ENCODE measurements at places on chromosomes 6 and 20.

DNA sequence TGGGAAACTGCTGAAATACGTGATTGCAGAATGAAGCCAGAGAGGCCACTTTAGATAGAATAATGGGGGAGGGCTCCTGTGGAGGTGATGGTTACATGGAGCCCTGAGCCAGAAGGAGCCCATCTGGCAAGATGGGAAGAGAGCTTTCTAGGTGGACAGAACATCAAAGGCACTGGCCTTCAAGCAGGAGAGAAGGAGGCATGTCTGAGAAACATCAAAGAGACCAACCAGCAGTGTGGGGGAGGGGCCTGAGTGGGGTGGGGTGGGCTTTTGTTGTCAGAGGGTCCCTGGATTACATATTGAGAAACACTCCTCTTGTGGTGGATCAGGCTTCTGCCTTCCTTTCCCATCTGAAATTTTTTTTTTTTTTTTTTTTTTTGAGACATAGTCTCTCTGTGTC lies 1.9 kb upstream of the KCNG1 start:
- no peak for DNase-seq

GRCh38 chr20:841568-842546 lies 8.3 kb downstream of the FAM110A start:
- no peak for DNase-seq

DNA sequence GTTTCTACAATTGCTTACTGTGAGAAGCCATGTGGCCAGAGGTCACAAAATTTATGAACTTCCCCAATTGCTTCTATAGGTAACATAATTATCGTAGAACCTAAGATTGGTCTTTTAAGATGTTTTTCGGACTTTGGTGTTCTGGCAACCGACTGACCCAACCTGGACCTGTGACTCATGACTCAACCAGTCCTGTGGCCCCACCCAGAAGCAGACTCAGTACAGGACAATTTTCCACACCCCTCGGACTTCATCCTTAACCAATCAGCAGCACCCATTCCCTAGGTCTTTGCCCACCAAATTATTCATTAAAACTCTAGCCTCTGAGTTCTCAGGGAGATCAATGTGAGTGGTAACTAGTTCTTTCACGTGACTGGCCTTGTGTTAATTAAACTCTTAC lies 26.4 kb upstream of the AKAP12 start:
- DNase-seq = no peak

GRCh38 chr6:36852481-36853147 lies 13.4 kb upstream of the CPNE5 start:
- DNase-seq = no peak

- DNase-seq = no peak
Measured at GRCh38 chr20:37407019-37407566, 61.2 kb downstream of the SRC start.

DNA sequence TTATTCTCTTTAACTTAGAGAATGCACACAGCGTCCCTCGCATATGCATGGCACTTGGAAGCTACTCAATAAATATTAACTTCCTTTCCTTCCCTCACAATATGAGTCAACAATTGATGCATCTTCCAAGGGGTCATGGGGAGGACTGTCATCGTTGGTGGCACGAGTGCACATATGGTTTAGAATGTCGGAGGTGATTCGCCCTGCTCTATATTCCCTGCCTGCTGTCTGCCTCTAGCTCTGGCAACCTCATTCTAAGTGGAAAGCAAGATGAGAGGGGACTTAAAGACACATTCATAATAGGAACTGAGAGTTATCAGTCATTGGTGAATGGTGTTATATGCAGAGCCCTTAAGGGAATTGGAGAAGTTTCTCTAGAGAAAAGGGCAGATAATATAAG lies 44.6 kb downstream of the MAK start:
- no peak for DNase-seq

DNA sequence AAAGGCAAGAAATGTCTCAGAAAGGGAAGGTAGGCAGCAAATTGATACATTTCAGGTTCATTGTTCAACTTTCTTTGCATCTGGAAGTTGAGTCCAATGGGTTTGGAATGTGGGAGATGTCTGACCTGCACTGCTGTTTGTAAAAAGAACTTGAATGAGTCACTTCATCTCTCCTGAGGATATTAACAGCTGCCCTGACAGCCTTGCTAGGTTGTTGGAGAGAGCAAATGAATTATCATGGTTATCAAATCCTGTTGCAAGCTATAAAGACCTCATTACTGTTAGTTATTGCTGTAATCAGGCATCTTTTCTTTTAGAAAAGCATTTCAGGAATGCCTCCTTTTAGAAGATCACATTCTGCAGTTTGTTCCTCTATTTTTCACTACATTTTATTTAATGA lies 23.0 kb upstream of the FLRT3 start:
- DNase-seq = no peak

DNA sequence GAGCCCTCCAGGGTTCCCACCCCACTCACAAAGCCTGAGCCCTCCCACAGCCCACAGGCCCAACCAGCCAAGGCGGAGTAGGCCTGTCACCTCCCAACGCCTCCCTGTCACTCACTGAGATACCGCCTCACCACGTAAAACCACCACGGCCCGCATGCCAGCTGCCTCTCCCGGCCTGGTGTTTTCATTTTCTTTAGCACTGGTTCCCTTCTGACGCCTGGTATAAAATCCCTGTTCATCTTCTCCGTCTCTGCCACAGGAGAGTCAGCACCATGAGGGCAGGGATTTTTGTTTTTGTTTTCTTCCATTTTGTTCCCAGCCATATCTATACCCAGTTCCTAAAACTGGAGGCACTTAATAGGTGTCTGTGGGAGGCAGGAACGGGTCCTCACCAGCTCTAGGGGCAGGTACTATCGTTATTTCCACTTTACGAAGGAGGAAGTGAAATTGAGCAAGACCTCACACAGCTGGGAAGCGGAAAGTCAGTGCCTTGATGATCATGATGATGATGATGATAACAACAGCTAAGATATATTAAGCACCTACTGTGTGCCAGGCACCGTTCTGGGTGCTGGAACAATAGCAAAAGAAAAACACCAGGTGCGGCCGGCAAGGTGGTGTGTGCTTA lies 58.6 kb downstream of the SNAI1 start:
- DNase-seq = peak; percentile 37

DNA sequence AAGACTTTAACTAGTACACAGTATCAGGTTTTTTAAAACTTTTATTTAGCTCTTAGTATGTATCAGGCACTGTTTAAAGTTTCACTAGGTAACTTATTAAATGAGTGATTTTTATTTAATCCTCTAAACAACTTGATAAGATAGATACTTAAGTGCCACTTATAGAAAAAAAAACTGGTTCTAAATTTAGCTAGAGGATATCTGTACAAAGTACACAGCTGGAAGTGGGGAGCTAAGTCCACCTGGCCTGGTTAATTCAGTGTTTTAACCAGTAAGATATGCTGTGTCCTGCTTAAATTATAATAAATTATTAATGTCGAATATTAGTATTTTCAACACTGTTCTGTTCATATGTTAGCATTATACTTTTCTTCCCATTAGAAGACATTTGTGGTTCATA lies 37.5 kb downstream of the SYCP2 start:
- no peak for DNase-seq

- DNase-seq = no peak
Measured at GRCh38 chr6:136696238-136696637, 96.0 kb downstream of the MAP3K5 start.

GRCh38 chr20:38536310-38536709 lies 44.7 kb upstream of the ADIG start:
- DNase-seq = no peak

DNA sequence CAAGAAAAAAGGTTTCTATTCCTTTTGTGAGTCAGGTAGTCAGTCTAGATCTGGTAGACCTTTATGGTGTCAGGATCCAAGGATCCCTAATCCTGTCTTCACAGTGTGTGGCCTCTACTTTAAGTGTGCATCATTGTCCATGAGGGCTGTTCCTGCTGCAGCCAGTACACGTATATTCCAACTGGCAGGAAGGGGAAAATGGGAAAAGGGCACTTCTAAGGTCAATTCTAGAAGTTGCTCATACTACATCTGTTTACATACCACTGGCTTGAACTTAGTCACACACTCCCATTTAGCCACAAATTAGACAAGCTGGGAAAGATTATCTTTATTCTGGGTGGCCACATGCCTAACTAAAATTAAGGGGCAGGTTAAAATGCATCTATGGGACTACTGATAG lies 9.7 kb upstream of the MMS22L start:
- no peak for DNase-seq

- no peak for DNase-seq
Measured at GRCh38 chr6:108127826-108128225, 38.0 kb upstream of the NR2E1 start.

GRCh38 chr20:35215066-35215956 lies 11.2 kb upstream of the MMP24 start:
- no peak for DNase-seq

DNA sequence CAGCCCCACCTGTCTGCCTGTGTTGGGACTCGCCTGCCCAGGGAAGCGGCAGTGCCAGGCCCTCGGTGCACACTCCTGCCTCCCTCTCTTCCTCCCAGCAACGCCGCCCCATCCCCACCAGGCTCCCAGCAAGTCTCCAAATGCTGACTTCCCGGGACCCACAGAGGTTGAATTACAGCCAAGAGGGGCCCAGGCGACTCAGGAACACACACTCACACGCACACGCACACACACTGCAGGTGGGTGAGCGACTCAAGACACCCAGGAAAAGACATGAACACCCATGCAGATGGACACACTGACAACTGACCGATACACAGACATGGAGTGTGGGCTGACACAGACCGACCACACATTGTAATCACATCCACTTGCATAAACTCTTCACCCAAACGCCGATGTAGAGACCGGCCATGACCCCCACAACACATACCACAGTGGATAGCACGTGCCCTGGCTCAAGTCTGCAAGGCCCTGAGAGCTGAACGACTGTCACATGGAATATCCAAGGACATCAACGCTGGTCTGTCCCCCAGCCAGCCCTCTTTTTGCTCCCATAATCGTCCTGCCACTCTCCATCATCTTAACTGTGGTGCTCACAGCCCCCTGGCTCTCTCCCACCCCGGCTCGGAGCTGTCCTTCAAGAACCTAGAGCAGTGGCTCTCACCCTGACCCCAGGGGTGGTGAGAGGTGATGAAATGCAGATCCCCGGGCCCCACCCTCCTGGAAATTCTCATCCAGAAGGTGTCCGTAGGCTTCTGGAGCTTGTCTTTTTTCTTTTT lies 470 bp upstream of the FAM83C start:
- no peak for DNase-seq

GRCh38 chr6:43771858-43772680 lies 2.1 kb downstream of the VEGFA start:
- DNase-seq = peak; percentile 51

DNA sequence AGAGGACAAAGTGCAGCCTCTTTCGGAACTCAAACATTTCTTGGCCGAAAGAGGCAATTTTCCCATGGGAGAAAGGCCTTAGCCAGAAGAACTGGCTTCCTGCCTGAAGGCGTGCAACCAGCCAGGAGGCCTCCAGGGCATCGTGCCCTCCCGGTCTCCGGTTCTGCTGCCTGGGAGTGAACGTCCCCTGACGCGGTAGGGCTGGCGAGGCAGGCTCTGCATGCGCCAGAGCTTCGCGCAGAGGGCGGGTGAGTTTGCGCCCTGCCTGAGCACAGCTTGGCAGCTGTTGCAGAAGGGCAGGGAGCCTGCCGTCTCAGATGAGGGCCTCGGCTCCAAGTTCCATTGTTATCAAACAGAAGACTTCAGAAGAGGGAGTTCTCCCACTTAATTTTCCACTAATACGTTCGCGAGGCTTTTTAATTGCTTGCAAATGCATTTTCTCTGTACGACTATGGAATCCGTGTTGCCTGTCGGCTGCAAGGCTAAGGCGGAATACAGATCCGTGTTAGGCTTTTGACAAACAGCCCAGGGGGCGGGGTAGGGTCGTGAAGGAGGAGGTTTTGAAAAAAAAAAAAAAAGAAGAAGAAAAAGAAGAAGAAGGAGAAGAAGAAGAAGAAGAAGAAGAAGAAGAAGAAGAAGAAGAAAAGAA lies 5.5 kb upstream of the TFAP2D start:
- no peak for DNase-seq

DNA sequence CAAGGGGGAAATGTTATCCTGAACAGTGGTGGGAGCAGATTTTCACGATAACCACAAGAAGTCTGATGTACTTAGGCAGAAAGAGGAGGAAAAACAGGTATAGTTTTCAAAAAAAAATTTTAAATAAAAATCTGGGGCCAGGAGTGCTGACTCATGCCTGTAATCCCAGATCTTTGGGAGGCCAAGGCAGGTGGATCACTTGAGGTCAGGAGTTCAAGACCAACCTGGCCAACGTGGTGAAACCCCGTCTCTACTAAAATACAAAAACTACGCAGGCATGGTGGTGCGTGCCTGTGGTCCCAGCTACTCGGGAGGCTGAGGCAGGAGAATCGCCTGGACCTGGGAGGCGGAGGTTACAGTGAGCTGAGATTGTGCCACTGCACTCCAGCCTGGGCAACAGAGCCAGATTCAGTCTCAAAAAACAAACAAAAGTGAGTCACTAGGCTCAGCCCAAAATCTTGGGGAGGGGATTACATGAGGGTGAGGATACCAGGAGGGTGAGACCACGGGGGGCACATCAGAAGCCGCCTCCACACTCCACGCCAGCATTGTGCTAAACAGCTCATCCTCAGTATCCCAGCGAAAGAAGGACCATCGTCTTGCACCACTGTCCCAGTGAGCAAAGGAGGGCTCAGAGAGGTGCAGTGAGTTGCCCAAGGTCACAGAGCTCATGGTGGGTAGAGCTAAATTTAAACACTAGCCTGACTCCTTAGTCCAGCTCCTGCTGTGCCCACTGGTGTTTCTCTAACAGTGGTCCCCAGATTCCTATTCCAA lies 33.7 kb downstream of the BCAS4 start:
- DNase-seq = no peak

DNA sequence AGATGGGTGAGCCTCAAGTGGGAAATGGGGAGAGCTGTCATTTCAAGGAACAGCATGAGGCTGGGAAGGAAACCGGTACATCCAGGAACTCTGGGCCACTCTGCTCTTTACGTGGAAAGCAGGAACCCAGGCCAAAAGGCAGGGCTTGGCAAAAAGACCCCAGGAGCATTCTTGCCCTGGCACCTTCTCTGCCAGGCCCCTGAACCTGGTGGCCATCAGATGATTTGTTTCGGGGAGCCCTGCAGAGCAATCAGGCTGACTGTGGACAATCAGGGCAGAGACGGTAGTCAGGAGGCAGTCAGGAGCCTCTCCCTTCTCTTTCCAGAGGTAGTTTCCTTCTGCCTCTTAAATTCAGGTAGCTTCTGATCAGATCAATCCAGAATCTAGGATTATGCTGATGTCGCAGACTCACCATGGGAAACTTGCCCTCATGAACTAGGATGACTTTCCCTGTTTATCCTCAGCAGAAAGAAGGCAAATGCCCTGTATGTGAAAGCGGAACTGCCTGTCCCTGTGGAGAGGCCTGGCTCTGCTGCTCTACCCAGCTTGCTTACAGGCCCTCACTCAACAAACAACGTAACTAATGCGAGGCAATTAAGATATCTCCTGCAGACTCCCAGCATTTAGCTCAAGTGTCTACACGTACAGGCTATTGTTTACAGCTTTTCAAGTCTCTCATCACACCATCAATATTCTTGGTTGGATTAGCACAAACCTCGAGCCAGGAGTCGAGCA lies 36.6 kb downstream of the EZR start:
- no peak for DNase-seq

DNA sequence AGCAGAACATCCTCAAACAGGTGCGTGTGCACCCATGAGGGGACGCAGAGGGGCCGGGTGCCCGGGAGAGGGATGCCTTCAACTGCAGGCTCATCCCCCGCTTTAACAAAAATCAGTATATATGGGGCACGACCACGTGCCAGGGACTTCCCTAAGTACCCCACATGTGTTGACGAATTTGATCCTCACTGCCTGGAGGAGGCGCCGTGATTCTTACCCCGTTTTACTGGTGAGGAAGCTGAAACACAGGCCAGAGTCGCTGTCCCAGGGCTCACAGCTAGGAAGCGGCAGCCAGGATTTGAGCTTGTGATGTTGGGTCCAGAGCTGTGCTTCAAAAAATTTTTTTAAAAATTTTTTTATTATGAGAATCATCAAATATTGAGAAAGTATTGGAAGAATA lies 44.8 kb downstream of the ITPR3 start:
- DNase-seq = no peak

All from memory B cell (primary cell).